Activated CD8-positive, alpha-beta T cell treated with anti-CD3 and anti-CD28 coated beads for 36 hours (primary cell): ENCODE measurements at places on chromosomes 1 and 21. TPM values are rescaled to one million over a fixed set of nuclear protein-coding genes. Genes with fewer than 3 reads are reported as not detected.

DNA sequence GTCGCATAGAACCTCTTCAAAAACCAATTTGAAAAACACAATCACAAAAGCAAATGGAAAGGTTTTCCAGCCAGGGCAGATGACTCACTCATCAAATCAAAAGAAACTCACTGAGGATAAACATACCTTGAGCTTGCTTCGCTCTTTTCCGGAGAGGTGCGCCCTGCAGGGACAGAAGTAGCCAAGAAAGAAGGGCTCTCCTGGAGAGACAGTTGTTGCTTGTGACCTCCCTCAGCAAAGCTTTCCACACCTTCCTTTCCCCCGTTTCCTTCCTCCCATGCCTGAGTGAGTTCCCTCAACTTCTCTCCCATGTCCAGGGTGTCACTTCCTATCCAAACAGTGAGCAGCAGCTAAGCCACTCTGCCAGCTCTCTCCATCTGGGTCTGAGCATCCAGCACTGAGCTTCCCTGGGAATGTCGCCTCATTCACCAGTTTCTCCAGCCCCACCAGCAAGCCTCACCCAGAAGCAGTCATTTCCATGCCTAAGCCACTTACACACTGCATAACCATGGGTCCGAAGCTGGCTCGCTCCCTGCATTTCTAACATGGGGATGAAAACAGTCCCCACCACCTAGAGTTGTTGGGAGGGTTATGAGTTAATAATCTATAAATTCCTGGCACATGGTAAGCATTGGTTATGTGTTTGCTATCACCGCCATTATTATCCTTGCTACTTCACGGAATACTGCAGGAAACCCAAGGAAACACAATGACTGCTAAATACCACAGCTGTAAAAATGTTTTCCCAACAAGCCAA, 75.0 kb downstream of the PTPN14 start:
- no peak for DNase-seq

Gene TNNI3K
- not detected for total RNA-seq

Gene A3GALT2
- not detected for total RNA-seq

- DNase-seq: peak; percentile 27
Observed at GRCh38 chr1:232968965-232969364, 18.6 kb downstream of the NTPCR start.

- DNase-seq: no peak
Observed at GRCh38 chr1:105100102-105100501, 1350.4 kb downstream of the AMY1C start.

DNA sequence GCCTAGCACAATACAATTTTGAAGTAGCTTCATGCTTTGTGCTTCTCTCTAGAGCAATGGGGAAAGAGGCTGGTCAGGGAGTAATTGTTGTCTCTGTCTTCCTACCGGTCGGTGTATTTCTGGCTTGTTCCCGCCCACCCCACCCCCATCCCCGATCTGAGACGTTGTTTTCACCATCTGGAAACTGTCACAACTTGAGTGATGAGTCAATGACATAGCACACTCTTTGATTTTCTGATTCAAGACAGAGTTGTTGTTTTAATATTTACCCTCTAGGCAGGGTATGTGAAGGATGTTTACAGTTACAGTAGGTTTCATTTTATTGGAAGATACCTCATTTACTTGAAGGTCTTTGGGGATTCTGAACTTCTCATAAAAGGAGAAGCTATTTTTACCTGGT, 7.0 kb downstream of the IL12RB2 start:
- no peak for DNase-seq

Gene AVPR1B
- total RNA-seq: not detected

Gene HMGN1
- 415 TPM for total RNA-seq

- DNase-seq: no peak
Observed at GRCh38 chr1:222777463-222777862, 37.4 kb upstream of the DISP1 start.

Gene SPOCD1
- total RNA-seq: not detected

Gene SPATA1
- 3.0 TPM for total RNA-seq

DNA sequence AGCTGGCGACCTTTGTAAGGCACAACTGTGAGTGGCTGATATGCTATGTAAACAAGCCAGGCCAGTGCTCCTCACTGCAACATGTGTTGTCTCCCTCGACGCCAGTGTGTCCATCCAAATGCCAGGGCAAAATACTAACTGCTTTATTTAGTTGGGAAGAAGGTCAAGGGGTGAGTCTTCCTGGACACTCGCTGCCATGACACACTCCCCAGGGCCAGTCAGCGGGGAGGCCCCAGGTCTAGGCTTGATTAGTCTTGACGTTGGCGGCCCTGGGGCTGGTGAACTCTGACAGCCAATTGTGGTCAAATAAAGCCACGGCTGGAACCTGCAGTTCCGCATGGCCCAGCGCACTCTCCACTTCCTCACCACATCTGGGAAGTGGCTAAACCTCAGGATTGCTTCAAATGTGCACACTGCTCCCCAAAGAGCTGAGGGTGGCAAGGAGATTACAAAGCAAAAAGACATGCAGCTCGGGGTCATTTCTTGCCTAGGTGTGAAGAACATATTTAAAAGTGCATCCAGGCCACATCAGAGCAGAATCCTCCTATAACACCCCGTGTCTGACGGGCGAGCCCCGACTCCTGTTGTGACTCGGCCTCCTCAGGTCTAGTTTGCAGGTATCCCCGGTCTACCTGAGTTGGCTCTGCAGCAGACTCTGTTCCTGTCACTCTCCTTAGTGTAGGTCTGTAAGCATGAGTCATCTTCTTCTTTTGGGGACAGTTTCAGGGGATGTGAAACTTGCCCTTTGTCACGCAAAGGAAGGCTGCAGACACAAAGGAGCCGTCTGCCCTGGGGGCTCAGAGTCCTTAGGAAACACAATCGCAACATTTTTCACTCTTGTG, 183.5 kb downstream of the RUNX1 start:
- peak; percentile 54 for DNase-seq

Gene MARK1
- total RNA-seq: not detected

GRCh38 chr1:117616356-117616755, 10.5 kb downstream of the TENT5C start:
- DNase-seq: no peak

DNA sequence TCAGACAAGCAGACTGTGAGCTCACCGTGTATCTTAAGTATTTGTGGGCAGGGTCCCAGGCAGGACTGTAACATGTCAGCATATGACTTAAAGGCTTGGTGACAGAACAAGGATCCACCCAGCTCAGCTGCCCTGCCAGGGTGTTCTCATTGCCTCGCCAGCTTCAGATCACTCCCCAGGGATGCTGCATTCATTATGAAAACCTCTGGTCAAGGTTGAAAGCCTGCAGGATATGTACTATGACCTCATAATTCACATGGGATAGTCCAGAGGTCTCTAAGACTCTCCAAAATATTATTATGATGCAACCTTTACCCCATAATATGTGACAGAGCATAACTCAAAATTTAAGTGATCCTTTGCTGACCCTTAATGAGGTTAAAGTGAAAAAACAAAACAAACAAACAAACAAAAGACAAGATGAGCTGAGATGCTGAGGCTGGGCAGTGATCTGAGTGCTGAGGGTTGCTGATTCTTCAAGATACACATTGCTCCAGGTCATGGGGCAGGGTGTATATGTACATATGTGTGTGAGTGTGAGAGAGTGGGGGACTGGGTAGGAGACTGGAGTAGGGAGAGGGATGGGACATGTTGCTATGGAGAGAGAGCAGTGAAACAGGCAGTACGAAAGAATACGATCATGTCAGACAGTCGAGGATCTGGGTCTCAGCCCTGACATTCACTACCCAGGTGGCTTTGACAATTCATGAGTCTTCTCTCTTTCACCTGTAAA, 98.8 kb upstream of the DUSP10 start:
- DNase-seq: no peak

DNA sequence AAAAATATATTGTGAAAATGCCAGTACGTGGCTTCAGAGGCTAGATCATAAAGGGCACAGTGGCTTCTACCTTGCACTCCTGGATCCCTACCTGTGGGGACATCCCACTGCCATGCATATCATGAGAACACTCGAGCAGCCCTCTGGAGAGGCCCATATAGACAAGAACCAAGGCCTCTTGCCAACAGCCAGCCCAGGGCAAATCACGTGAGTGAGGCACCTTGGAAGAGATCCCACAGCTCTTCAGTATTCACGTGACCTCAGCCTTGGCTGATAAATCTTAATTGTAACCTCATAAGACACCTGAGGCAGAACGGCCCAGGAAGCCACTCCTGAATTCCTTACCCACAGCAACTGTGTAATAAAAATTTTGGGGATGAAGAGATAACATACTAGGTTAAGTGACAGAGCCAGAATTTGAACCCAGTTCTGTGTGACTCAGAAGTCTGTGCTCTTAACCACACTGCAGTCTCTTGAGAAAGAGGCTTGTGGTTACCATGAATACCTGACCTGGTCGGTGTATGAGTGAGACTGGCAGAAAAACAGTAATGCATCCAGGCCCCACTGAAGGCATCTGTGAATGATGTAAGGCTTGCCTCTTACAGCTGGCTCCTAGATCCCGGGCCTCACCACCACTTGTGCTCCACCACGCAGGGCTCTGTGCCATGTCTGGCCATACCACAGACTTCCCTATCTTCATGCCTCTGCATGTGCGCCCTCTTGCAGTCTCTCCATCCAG, 6.9 kb upstream of the A3GALT2 start:
- DNase-seq: no peak

Gene SLC44A3
- not detected for total RNA-seq

DNA sequence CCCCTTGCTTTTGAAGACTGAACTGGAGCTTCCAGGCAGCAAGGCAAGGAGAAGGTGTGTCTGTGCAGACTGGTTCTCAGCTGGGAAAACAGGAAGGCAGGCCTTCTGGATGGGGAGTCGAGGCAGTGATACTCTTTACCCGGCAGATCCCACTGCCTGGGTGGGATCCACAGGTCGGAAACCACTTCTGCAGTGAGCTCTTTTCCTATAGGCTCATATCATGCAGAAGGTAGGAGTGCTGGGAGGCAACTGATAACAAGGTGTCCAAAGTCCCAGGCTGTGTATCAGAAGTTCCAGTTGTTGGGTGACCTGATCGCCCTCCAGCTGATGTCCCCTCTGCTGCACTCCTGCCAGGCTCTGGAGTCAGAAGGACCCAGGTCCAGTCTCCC, 17.1 kb downstream of the ACOT11 start:
- DNase-seq: no peak

DNA sequence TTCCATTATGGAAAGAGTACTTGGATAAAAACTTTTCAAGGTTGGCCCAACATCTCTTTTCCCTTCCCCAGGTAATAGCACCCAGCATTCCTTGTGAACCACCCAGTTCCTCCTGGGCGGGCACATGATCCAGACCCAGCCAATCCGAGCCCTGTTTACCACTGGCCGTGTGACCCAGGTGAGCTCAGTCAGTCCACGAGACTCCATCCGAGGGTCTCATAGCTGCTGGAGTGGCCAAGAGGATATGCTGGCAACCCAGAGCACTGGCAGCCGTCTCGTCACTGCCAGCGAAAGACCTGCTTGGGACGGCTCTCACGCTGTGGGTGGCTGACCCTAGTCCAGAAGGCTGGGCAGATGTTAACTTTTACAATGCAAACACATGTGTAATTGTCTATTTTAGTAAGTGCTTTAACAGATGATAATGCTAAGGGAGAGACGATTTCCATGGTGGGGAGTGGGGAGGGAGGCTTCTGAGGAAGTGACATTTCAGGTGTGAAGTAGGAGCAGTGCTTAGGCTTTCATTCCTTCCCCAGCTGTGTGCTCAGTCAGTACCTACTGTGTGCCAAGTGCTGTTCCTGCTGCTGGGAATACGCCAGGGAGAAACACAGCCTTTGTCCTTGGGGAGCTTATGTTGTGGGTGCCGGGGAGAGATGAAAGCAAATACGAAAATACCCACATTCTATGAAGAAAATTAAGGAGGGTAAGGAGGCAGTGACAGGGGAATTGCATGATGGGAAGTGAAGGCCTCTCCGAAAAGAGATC, 24.5 kb downstream of the PARK7 start:
- no peak for DNase-seq

DNA sequence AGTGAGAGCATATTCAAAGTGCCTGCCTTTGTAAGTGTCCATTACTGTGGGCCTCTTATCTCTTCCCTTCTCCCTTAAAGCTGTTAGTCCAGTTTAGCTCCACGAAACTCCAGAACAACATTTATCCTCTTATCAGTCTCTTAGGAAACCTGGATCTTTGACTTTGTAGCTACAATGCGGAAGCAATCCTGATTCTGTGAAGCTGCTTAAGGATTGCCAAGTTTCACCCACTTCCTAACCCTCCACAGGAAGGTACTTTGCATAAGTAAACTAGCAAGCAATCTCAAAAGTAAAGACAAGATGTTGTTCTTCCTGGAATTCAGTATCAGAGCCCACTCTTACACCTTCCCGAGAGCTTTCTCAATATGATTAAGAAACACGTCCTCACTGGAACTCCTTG, 164.9 kb upstream of the USP25 start:
- no peak for DNase-seq

DNA sequence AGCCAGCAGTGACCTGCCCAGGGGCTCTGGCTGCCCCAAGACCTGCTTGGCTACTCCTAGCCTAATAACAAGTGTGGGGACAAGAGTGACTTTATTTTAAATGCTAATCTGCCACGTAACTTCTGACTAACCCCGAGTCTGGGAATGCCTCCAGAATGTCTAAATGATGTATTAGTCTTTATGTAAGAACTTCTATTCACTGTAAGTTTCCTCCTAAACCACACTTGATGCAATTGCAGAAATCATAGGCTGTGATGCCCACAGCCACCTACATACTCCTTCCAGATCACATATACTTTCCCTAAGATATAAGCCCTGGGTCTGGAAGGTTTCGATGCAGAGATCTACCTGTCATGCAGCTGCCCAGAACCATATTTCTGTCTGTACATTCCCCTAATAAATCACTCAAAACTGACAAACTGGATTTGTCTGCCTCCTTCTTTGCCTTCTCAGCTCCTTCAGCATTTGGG, 5.9 kb upstream of the VPS45 start:
- no peak for DNase-seq

GRCh38 chr1:201310986-201311355, 27.7 kb downstream of the PKP1 start:
- no peak for DNase-seq

DNA sequence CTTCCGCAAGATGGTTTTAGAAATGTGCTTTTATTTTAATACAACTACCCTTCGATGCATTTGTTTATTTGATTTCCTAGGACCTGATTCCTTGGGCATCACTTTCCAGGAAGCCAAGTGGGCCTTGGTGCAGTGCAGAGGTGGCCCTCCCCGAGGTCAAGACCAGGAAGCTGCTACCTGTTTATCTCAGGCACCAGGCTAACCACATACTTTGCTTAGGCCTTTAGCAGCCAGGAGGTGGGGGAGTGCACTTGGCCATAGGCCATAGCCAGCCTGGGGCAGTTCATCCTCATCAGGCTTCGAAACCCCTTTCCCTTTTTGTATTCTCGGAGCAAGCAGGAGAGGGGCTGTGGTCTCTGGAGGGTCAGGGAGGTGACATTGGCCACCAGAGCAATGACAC, 45.4 kb downstream of the SMYD2 start:
- DNase-seq: no peak

Gene PLA2G2D
- not detected for total RNA-seq

DNA sequence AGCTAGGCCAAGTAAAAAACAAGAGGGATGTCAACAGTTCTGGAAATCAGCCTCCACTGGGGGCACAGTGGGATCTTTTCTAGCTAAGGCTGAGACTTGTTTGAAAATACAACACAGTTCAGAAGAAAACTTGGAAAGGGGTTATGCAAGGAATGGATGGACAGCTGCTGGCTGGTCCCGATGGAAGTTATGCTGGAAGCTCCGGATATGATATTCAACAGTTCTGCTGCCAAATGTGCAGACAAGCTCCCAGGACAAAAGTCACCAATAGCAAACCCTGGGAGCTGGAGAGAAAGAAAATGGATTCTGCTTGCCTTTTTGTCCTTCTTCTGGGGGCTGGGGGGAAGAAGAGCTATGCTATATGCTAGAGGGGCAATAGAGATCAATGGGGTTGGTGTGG, 14.3 kb downstream of the LMX1A start:
- no peak for DNase-seq
